ENCODE measurements at places on chromosomes 4 and X. TPM values are rescaled to one million over a fixed set of nuclear protein-coding genes. Genes with fewer than 3 reads are reported as not detected.

DOK7 gene
- total RNA-seq = not detected

TEX13C gene
- total RNA-seq = not detected

MAPK10 gene
- total RNA-seq = under 0.01 TPM

NOX1 gene
- not detected for total RNA-seq

RHOXF1 gene
- not detected for total RNA-seq

GRCh38 chr4:47824840-47825239, 13.0 kb downstream of the CORIN start:
- DNase-seq = no peak

- no peak for DNase-seq
Observed at GRCh38 chr4:169089004-169089403, 78.9 kb upstream of the CBR4 start.
